NCI-H1436 (cell line): ENCODE measurements at places on chromosomes 7 and 10.

DNA sequence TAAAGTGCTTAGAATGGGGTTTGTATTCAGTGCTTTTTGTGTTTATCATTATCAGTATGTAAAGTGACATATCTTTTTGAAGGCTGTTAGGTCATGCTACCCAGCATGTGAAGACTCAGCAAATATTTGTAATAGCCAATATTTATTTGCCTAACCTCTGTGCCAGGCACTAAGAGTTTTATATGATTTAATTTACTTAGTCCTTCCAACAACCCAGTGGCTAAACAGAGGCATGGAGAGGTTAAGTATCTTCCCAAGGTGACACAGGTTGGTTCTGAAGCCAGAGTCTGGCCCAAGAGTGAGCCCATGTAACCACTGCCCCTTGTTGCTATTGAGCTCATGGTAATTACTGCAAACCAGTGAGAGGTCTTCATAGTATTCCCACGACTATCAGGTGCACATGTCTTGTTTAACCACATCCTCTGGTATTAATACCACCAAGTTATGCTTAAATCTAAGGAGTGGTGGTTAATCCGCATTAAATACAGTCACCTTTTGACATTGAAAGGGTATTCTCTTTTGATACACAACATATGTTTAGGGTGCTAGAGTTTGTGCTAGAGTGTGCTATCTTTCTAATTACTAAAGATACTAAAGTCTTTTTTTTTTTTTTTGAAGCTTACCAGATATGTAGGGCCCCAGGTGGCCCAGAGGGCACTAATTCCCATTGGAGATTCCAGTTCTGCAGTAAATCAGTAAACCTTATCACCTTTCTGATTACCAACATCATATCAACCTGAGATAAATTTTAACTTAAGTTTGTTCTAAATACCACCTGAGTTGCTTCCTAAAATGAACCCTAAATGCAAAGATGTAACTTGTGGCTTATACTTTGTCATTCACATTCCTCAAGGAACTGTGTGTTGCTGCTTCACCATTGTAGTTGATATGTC lies 2.9 kb downstream of the ADD3 start:
- DNase-seq, result no peak

DNA sequence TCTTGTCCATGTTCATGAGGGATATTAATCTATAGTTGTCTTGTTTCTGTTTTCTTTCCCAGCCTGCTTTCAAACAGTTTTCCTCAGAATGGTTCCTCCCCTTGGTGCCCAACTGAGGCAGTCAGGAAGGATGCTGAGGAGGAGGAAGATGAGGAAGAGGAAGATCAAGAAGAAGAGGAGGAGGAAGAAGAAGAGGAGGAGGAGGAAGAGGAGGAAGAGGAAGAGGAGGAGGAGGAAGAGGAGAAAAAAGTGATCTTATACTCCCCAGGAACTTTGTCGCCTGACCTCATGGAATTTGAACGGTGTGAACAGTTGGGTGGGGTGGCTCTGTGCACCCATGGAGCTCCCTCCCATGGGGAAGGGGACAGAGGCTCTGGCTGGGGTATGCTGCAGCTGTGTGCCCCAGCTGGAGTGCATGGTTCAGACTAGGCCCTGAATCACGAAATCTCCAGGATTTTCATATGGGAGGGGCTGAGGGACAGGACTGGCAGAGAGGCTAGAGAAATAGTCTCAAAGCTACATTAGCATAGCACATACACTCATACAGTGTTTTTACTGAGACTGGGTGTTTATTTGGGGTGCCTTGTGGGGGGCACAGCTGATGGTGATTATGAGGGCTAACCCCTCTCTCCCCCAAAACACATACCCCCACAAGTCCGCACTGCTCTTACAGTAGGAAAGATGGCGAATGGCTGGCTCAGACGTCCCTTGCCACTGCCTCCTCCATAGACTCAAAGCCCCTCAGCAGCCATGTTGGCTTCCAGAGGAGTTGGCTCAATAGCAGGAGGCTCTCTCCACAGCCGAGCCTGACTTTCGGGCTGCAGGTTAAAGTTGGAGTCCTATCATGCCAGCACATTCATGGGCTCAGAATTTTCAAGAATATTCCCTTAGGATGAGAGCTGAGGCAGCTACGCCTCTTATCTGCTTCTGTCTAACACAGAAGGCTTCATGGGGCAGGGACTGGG lies 11.9 kb downstream of the STRA8 start:
- DNase-seq, result no peak

GRCh38 chr10:129670124-129670523 lies 203.1 kb downstream of the MGMT start:
- no peak for DNase-seq

GRCh38 chr10:71081229-71081560 lies 131.2 kb upstream of the UNC5B start:
- DNase-seq, result no peak

DNA sequence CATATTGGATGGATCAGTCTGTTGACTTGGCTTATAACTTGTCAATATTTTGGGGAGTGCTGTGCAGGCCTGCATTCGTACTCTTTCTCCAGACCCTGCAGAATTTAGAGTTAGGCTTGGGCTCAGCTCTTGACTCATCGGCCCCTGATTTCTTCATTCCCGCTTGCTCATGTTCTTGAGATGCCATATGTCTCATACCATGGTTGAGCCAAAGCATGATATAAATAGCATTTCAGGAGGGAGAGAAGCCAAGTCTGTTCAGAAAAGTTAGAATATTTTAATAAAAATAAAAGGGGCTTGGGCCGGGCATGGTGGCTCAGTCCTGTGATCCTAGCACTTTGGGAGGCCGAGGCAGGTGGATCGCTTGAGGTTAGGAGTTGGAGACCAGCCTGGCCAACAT lies 898.1 kb downstream of the TYW1 start:
- DNase-seq, result no peak

DNA sequence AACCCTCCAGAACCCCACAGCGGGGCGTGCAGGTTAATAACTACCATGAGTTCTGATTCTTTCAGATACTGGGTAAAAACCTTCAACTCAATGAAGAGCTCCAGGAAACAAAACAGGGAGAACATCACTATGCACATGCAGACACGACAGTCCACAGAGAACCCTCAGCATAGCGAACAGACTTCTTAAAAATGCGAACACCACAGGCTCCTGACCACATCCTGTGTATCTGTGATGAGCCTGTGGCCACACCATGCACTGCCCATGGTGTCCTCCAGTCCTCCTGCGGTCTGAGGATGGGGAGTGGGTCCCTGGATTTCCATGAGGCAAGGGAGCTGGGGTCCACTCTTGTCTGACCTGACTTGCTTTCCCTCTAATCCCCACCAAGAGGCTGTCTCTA lies 107.2 kb downstream of the COBL start:
- DNase-seq, result no peak

DNA sequence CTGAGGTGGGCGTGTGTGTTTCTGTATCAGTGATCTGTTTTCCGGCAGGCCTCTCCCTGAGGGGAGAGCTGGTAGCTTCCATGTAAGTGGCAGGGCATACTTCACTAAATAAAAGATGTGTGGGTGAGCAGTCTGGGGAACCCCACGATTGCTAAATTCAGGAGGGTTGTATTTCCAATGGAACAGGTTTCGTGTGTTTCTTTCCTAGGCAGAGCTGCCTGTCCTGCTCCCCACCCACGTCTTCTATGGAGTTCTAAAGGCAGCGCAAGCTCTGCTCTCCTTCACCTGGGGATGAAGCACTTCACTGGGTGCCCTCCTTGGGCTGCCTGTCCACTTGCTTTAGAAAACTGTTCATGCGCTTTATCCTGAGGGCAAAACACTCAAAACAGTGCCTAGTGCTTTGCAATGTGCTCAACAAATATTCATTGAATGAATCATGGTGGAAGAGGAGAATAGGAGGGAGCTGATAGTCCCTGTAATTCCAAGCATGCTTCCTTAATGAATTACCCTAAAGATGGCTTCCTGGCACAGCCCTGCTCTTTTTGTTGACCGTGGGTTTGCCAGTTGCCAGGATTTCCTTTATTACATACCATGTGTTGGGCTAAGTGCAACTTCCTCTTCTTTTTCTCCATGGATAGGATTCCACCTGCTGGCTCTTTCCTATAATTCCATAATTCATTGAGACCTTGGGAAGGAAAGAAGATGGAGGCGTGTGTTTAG lies 50.6 kb upstream of the SRPK2 start:
- DNase-seq, result no peak
